Mammary microvascular endothelial cell (primary cell): ENCODE measurements at places on chromosomes 11 and 22. TPM values are rescaled to one million over a fixed set of nuclear protein-coding genes. Genes with fewer than 3 reads are reported as not detected.

Gene PNPLA3
- 0.25 and 0.40 TPM in 2 replicates for total RNA-seq

Gene OR8G1
- total RNA-seq, result not detected in 2 replicates

Gene RBMXL2
- not detected in 2 replicates for total RNA-seq

Gene SLC22A8
- not detected in 2 replicates for total RNA-seq

Gene MMP8
- not detected in 2 replicates for total RNA-seq

Gene TRIM51
- not detected in 2 replicates for total RNA-seq
